Retinal pigment epithelial cell (primary cell): ENCODE measurements at places on chromosomes 13 and 19.

DNA sequence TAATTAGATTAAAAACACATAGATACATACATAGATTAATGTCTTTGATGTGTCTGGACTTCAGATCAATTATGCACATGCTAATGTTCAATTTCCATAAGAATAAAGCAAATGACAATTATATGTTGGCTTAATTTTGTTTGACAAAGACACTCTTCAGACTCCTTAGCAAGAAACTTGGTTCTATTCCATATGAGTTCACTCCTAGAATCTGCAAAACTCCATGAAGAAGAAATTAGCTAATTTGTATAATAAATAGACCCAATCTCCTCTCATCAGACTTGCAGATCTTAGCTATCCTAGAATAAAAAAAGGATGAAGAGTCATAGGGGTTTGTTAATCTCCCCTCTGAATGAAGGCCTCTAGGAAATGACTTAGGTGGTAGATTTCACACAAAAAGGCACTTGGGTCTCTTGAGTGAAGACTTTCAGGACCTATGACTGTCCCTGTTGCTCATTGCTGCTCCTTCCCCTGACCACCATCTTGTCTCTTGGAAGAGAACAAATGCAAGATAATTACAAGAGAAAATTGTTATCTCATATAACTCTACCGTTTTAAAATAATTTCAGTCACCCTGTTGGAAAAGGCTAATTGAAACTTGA lies 302.2 kb downstream of the EFNB2 start:
- DNase-seq: no peak

DNA sequence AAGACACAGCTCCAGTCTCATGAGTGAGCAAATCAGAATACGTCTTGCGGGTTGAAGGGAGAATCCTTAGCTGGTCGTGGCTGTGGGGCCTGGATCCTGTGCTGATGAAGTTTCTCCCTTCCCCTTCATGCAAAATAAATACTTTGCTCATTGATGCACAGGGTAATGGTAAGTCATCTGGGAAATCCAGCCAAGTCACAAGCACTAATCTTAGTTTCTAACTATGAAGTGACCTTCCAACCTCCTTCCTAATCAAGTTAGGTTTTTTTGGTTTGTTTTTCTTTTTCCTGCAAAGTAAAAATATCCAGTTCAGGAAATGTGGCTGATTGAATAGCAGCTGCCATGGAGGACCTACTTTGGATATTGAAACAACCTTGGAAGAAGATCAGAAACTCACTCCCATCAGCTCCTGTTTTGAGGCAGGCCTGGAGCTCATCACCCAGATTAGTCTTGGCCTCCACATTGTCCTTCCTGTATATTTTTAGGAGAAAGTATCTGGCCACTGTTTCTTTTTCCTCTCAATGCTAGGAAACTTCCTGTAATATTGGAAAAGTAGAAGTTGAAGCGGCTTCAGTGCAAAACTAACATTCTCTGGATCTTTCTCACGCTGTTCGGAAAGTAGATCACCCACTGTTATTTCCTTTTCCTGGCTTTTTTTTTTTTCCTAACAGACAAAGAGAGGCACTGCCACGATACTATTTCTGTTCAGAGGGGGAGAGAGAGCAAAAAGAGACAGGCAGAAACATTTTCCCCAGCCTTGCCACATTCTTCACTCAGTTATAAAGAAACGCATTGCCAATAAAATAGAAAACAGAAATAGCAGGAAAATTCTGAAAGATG lies 12.3 kb upstream of the ARL11 start:
- no peak for DNase-seq

GRCh38 chr13:87671753-87672605 lies 808 bp downstream of the SLITRK5 start:
- no peak for DNase-seq

DNA sequence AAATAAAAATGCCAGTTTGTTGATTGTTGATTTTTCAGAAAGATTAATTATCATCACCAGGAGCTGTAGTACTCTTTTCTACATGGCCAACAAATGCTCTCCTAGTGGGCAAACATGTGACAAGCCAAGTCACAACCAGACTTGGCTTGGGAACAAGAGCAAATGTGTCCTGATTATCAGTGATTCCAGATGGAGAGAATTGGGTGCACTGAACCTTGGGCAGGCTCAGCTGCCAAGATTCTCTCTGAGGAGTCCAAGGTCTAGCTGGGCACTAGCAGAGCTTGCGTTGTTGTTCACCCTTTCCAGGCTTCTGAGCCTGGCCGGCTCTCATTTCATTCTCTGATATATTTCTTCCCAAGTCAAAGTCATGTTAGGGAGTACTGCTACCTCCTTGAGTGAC lies 27.3 kb upstream of the GPI start:
- DNase-seq: no peak

- no peak for DNase-seq
These were observed 83.0 kb downstream of the NUFIP1 start for GRCh38 chr13:44906230-44906629.

DNA sequence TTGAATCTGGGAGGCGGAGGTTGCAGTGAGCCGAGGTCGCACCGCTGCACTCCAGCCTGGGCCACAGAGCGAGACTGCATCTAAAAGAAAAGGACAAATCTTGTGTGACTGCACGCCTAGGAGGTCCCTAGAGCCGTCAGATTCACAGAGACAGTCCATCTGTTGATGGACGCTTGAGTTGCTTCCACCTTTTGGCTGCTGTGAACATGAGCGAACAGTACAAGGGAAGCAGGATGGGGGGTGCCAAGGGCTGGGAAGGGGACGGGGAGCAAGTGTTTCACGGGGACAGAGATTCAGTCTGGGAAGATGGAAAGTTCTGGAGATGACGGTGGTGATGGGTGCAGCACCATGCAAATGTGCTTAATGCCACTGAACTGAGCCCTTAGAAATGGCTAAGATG lies 78.7 kb downstream of the GNG7 start:
- DNase-seq: no peak

GRCh38 chr13:33201659-33202058 lies 83.9 kb downstream of the STARD13 start:
- DNase-seq: no peak

GRCh38 chr13:85632526-85633195 lies 166.6 kb downstream of the SLITRK6 start:
- DNase-seq: no peak

GRCh38 chr13:113518076-113518803 lies 27.7 kb upstream of the DCUN1D2 start:
- DNase-seq: no peak

GRCh38 chr13:53012707-53013106 lies 15.9 kb upstream of the OLFM4 start:
- DNase-seq: no peak

DNA sequence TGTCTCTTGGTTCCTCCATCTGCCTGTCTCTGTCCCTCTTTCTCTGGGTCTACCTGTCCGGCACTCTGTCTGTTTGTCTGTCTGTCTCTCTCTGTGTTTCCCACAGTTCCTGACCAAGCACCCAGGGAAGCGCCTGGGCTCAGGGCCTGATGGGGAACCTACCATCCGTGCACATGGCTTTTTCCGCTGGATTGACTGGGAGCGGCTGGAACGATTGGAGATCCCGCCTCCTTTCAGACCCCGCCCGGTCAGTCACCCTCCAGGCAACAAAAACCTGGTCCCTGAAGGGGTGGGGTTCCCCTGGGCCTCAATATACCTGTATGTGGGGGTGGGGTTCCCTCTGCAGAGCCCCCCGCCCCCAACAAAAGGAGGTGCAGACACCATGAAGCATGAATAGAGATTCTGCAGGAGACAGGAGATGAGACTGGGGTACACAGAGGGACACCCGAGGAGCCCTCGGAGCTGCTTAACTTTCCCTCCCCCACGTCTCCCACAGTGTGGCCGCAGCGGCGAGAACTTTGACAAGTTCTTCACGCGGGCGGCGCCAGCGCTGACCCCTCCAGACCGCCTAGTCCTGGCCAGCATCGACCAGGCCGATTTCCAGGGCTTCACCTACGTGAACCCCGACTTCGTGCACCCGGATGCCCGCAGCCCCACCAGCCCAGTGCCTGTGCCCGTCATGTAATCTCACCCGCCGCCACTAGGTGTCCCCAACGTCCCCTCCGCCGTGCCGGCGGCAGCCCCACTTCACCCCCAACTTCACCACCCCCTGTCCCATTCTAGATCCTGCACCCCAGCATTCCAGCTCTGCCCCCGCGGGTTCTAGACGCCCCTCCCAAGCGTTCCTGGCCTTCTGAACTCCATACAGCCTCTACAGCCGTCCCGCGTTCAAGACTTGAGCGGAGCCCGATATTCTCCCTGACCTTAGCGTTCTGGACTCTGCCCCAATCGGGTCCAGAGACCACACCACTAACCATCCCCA lies 2.6 kb upstream of the CACNG7 start:
- no peak for DNase-seq

- DNase-seq: no peak
These were observed 371.1 kb upstream of the SPRY2 start for GRCh38 chr13:80712026-80712425.

- peak; percentile 13 for DNase-seq
These were observed 28.3 kb downstream of the IL12RB1 start for GRCh38 chr19:18058208-18059009.

- DNase-seq: no peak
These were observed 1.3 kb downstream of the TBXA2R start for GRCh38 chr19:3605361-3605760.

- no peak for DNase-seq
These were observed 39.5 kb downstream of the NOTCH3 start for GRCh38 chr19:15161028-15161984.

DNA sequence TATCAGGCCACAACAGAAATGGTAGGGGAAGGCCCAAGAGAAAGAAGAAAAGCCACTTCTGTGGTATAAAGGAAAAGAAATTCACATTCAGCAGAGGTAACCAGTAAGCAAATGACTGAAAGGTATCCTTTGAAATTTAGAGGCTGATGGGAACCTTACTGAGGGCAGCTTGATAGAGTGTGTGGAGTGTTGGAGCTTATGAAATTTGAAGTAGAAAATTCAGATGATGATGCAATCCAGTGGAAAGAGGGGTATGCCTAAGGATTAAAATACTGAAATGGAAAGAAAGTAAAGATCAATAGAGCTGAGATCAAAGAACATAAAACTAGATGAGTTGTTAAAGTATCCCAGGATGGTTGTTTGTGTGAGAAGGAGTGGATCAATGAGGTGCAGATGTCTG lies 42.8 kb upstream of the RFXAP start:
- no peak for DNase-seq

GRCh38 chr13:85864963-85865530 lies 65.8 kb upstream of the SLITRK6 start:
- DNase-seq: peak; percentile 4

DNA sequence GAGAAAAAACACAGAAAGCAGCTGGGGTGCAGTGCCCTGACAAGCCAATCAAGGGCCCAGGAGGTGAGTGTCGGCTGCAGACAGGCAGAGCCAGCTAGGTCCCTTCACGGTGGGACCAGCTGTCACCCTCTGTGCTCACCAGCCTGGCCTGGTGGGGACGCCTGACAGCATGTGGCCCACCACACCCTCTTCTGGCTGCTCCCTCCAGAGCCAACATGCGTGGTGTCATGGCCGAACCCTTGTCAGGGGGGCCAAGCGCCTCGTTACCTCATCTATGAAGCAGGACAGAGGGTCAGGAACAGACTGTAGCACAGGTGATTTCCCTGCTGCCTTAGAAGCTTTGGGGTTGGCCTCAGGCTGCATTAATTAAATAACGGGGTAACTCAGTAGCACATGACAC lies 40.0 kb upstream of the ISYNA1 start:
- DNase-seq: no peak

DNA sequence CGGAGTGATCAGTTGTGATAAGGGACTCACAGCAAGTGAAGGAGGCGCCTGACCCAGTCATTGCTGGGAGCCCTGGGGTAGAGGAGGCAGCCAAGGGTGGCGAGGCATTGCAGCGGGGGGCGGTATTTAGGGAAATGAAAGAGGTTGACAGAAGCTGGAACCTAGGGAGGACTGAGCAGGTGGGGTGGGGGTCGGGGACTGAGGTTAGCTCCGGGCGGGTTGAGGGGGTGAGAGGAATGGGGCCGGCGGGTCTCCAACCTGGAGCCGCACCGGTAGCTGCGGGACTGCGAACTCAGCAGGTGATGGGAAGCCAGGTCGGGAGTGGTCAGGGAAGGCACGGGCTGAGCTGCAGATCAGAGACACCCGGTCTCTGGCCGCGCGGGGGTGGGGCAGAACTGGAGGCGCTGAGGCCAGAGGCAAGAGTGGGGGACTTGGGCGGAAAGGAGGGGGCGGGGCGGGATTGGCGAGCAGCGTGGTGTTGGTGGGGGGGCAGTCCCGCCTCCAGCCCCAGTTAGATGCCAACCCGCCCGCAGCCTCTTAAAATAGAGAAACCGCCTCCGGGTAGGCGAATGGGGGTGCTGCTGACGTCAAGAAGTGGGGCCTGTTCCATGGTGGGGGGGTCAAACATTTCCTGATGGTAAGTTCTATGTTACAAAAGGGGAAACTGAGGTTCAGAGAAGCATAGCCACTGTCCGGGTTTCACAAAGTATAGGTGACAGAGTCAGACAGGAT lies 1.5 kb downstream of the MAST3 start:
- DNase-seq: no peak

GRCh38 chr13:37448153-37448552 lies 150.4 kb downstream of the POSTN start:
- peak; percentile 29 for DNase-seq

GRCh38 chr19:33402421-33403220 lies 29.1 kb downstream of the CEBPG start:
- DNase-seq: no peak

- DNase-seq: no peak
These were observed 16.8 kb upstream of the TM9SF2 start for GRCh38 chr13:99484473-99484872.

- peak; percentile 94 for DNase-seq
These were observed at the start of gene MBNL2 for GRCh38 chr13:97221989-97222700. Gene MBNL2 (plus strand): TSS chr13:97222333. CDS start chr13:97276236, 53,903 bp downstream.

- DNase-seq: no peak
These were observed 5.1 kb upstream of the TGFBR3L start for GRCh38 chr19:7909471-7910067.

DNA sequence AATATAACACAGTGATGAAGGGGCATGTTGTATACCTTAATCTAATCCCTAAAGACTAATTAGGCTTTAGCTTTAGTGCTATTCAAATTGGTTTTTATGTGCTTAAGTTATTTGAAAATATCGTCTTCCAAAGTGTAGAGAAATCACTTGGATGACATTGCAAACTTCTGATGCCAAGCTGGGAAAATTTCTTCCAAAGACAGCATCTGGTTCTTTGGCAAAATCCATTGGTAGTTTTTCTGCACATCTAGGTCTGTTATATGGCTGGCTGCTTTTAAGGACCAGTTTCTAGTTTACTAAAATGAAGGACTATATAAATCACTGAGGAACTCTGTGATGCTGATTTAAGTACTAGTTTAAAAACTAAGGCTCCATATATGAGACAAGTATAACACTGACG lies 2362.3 kb downstream of the PCDH9 start:
- DNase-seq: no peak

- no peak for DNase-seq
These were observed at the start of gene COX7A1 for GRCh38 chr19:36152352-36153091. Gene COX7A1 (minus strand): TSS chr19:36152447. CDS start chr19:36152407, 40 bp downstream.

DNA sequence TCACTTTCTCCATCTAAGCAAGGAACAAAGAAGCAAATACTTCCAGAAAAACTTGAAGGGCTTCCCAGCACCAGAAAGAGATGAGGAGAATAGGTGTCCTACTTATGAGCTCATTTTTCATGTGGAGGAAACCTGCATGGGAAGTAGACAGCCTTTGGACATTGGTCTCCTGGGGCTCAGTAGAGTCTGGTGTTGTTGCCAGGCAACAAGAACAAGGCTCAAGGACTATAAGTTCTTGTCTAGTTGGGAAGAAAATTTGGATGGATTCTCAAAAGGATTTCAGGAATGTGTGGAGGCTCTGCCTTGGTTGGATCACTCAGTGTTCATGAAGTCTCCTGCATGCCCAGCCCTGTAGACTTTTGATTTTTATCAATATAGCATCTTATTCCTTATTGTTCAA lies 84.5 kb downstream of the MBNL2 start:
- DNase-seq: no peak

GRCh38 chr19:6424195-6424938 lies at the start of gene KHSRP:
Gene KHSRP (minus strand): TSS chr19:6424811. CDS start chr19:6424701, 110 bp downstream.
- DNase-seq: no peak
